Progenitor cell of endocrine pancreas (in vitro differentiated cells): ENCODE measurements at places on chromosomes 11 and 22. TPM values are rescaled to one million over a fixed set of nuclear protein-coding genes. Genes with fewer than 3 reads are reported as not detected.

DNA sequence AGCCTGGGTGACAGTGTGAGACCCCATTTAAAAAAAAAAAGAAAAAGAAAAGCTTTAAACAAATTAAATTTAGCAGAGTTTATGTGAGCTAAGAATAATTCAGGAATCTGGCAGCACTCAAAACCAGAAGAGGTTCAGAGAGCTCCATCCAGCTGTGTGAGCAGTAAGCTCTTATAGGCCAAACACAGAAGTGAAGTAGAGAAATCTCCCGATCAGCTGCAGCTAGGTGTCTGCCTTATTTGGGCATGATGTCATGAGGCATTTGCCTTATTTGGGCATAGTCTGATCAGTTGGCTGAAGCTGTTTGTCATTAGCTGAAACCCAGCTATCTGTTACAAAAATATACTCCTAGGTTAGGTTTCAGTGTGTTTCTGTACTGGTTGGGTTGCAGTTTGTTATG, 8.2 kb downstream of the MS4A15 start:
- H3K4me3 ChIP-seq = no peak overlapping the region
- peaks cover 16% of the 10 kb centered on the region for H3K27me3 ChIP-seq
- H3K36me3 ChIP-seq = no peaks in the 10 kb centered on the region
- DNase-seq = no peak

DNA sequence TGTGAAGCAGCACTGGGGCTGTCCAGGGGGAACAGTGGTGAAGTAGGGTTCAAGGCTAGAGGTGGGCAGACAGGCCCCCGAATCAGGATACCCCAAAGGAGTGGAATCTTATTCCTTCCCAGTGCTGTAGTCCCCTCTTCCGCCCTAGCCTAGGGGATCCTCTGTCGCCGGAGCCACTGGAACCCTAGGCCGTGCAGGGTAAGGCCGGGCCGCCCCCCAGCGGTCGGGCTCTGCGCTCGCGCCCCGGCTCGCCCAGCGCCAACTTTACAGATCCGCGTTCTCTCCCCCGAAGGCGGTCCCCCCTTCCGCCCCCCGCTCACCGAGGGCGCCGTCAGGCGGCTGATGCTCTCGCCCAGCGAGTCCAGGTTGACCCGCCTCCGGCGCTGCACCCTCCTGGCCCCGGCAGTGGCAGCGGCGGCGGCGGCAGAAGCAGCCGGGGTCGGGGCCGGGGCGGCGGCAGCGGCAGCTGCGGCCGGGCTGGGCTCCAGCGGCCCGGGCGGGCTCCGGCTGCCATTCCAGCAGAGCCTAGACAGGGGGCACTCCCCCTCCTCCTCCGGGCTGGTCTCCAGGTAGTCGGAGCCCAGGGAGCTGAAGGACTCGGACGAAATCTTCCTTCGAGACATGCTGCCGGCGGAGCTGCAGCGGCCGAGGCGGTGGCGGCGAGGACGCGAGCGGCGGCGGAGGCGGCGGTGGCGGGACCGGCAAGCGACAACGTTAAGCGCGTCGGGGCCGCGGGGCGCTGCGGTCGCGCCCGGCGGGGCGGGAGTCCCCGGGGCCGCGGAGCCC, 650 bp downstream of the GUCY1A2 start:
- H3K27me3 ChIP-seq = peaks cover 12% of the 10 kb centered on the region
- DNase-seq = peak; percentile 69
- peaks cover 29% of the 10 kb centered on the region for H3K4me1 ChIP-seq
- peak overlapping the region; percentile 78 for H3K4me3 ChIP-seq

DNA sequence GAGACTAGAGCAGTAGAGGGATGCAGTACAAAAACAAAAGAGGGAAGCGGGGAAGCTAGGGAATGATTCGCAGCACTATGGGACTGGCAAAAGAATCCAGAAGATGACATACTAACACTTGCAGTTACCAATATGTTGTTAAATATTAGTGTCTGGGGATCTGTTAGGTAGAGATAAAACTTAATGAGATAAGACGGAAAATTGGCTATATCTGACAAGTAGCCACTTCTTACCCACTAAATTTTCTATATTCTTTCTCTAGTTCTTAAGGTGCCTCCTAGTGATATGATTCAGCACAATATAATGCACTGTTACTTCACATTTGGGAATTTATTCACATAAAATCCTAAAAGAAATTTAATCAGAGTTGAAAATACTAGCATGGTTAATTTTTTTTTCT, 30.8 kb downstream of the CCDC90B start:
- no peak for DNase-seq
- H3K4me1 ChIP-seq = peaks cover 23% of the 10 kb centered on the region
- H3K27me3 ChIP-seq = no peaks in the 10 kb centered on the region
- no peak overlapping the region for H3K4me3 ChIP-seq
- H3K36me3 ChIP-seq = peaks cover 7% of the 10 kb centered on the region
- peak overlapping the region; percentile 17 for H3K27ac ChIP-seq

DNA sequence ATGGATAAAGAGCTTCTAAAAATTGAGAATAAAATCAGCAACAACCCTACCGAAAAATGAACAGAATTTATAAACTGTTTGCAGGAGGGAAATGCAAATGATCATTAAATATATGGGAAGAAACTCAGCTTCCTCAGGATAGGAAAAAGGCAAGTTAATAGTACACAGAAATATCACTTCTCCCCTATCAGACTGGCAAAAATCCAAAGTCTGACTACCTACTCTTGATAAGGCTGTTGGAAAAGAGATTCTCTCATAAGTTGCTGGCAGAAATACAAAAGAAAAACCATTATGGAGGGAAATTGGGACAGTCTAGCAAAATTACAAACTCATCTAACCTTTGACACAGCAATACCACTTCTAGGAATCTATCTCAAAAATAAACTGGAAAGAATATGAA, 100.9 kb upstream of the LDLRAD3 start:
- peaks cover 2% of the 10 kb centered on the region for H3K27me3 ChIP-seq
- DNase-seq = no peak
- H3K4me3 ChIP-seq = no peak overlapping the region
- H3K36me3 ChIP-seq = no peaks in the 10 kb centered on the region
- no peaks in the 10 kb centered on the region for H3K4me1 ChIP-seq

GRCh38 chr11:101224221-101224620, 94.6 kb upstream of the PGR start:
- no peak for DNase-seq
- H3K36me3 ChIP-seq = peaks cover 3% of the 10 kb centered on the region
- no peaks in the 10 kb centered on the region for H3K4me1 ChIP-seq
- H3K4me3 ChIP-seq = no peak overlapping the region
- H3K27ac ChIP-seq = no peak overlapping the region

DNA sequence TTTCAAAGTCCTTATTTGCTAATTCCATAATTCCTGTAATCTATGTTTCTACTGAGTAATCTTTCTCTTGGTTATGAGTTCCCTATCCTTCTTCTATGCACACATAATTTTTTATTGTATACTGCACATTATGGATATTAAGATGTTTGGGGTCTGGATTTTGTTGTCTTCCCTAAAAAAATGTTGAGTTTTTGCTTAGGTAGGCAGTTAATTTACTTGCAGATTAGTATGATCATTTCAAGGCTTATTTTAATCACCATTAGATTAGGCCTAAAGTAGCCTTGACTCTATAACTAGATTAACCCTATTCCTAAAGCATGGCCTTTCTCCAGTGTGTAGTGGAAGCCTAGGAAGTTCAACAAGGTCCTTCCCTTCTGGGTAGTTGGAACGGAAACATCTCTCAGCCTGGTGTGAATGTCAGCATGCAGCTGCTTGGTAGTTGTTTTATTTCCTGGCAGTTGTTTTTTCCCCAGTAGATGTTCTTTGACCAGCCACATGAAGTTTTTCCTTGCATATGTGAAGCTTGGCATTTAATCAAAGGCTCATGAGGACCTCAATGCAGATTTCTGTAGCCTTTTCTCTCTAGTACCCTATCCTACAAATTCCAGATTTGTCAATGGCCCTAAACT, 419.3 kb upstream of the NARS2 start:
- peaks cover 5% of the 10 kb centered on the region for H3K36me3 ChIP-seq
- peaks cover 3% of the 10 kb centered on the region for H3K4me1 ChIP-seq
- DNase-seq = no peak
- no peaks in the 10 kb centered on the region for H3K27me3 ChIP-seq
- H3K27ac ChIP-seq = no peak overlapping the region

- H3K4me3 ChIP-seq = no peak overlapping the region
- peaks cover 16% of the 10 kb centered on the region for H3K4me1 ChIP-seq
- peaks cover 2% of the 10 kb centered on the region for H3K27me3 ChIP-seq
- H3K36me3 ChIP-seq = no peaks in the 10 kb centered on the region
- H3K27ac ChIP-seq = no peak overlapping the region
Observed at GRCh38 chr11:124586238-124586860, 16.6 kb downstream of the OR8A1 start.

GRCh38 chr11:114501901-114502300, 57.8 kb downstream of the NXPE1 start:
- DNase-seq = no peak
- peaks cover 2% of the 10 kb centered on the region for H3K36me3 ChIP-seq
- H3K4me1 ChIP-seq = peaks cover under 1% of the 10 kb centered on the region
- H3K4me3 ChIP-seq = no peak overlapping the region
- H3K27me3 ChIP-seq = no peaks in the 10 kb centered on the region

DNA sequence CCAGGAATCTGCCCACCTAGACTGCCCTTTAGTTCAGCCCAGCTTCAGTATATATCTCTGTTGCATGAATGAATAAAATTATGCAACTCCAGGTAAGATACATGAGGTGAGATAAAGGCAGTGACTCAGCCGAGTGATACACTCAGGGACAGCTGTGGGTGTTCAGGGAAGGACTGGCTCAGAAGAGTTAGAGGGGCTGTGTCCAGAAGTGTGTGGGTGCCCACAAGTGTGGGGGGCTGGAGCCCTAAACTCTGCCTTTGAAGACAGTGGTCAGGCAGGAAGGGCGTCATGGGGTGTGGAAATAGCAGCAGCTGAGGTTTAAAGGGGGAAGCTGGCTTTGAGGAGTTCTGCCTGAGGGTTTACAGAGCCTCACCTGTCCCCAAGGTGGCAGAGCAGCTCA, 8.3 kb downstream of the FTH1 start:
- H3K27me3 ChIP-seq = peaks cover 18% of the 10 kb centered on the region
- peaks cover 20% of the 10 kb centered on the region for H3K36me3 ChIP-seq
- no peak overlapping the region for H3K4me3 ChIP-seq
- no peak for DNase-seq
- H3K27ac ChIP-seq = peak overlapping the region; percentile 87

- H3K4me1 ChIP-seq = no peaks in the 10 kb centered on the region
- no peak overlapping the region for H3K4me3 ChIP-seq
- no peak overlapping the region for H3K27ac ChIP-seq
- no peak for DNase-seq
- H3K27me3 ChIP-seq = no peaks in the 10 kb centered on the region
Observed at GRCh38 chr11:108985236-108985944, 320.5 kb downstream of the DDX10 start.

- peak overlapping the region; percentile 100 for H3K4me3 ChIP-seq
- H3K36me3 ChIP-seq = peaks cover 16% of the 10 kb centered on the region
- H3K27ac ChIP-seq = peak overlapping the region; percentile 98
- H3K27me3 ChIP-seq = no peaks in the 10 kb centered on the region
Observed at GRCh38 chr11:65121447-65121864, 478 bp downstream of the FAU start.

DNA sequence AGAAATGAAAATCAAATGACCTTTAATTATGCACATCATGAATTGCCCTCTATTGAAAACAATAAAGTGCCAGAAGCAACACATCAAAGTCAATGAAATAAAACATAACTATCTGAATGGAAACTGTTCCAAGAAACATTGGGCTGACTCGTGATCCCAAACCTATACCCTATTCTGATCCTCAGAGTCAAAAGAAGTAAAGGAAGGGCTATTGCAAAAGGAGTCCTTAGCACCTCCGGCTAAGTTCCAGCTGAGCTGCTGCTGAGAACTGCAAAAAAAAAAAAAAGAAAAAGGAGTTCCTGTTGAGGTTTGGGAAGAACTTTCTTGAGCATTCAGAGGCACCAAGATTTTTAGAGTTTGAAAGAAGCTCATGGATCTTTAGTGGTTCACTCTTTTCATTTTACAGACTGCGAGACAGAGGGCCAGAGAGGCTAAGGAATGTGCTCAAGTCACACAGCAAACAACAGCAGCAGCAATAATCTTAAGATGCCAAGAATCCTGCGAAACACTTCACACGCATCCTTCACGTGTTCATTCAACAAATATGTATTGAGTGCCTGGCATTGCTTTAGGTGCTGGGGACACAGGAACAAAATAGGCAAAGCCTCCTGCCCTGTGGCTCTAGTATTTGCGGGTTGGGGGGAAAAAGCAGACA, 841 bp upstream of the TMPRSS13 start:
- H3K4me3 ChIP-seq = no peak overlapping the region
- H3K27me3 ChIP-seq = peaks cover 3% of the 10 kb centered on the region
- peaks cover 29% of the 10 kb centered on the region for H3K4me1 ChIP-seq
- H3K27ac ChIP-seq = peak overlapping the region; percentile 97

GRCh38 chr22:27859336-27859735, 57.8 kb upstream of the MN1 start:
- H3K36me3 ChIP-seq = peaks cover 23% of the 10 kb centered on the region
- H3K4me3 ChIP-seq = no peak overlapping the region
- H3K27ac ChIP-seq = no peak overlapping the region
- H3K4me1 ChIP-seq = peaks cover 15% of the 10 kb centered on the region
- no peak for DNase-seq

DNA sequence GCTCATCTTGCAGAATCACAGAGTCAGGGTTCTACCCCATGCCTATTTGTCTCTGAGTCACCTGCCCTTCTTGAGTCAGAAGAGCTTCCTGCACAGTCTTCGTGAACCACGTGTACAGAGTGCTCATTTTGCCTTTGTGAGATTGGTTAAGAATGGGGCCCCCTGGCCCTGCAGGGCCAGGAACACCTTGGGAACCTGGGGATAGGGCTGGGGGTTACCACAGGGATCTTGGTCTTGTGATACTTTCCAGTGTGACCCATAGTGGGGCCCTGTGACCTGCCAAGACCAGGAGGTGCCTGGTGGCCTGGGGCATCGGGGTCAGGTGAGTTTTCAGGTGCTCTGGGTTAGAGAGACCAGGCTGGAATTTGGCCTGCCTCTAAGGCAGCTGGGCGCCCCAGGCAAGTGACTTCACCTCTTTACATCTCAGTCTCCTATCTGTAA, 9.4 kb downstream of the TMPRSS13 start:
- H3K27me3 ChIP-seq = peaks cover 12% of the 10 kb centered on the region
- H3K4me3 ChIP-seq = no peak overlapping the region
- no peaks in the 10 kb centered on the region for H3K36me3 ChIP-seq

GRCh38 chr11:26187639-26188038, 144.3 kb upstream of the ANO3 start:
- no peak overlapping the region for H3K27ac ChIP-seq
- H3K4me1 ChIP-seq = peaks cover 7% of the 10 kb centered on the region
- no peaks in the 10 kb centered on the region for H3K36me3 ChIP-seq
- H3K27me3 ChIP-seq = no peaks in the 10 kb centered on the region
- no peak overlapping the region for H3K4me3 ChIP-seq

- no peaks in the 10 kb centered on the region for H3K36me3 ChIP-seq
- DNase-seq = no peak
- H3K4me1 ChIP-seq = no peaks in the 10 kb centered on the region
- H3K4me3 ChIP-seq = no peak overlapping the region
Observed at GRCh38 chr11:21411104-21411503, 741.7 kb downstream of the NELL1 start.

- H3K27ac ChIP-seq = no peak overlapping the region
- no peak overlapping the region for H3K4me3 ChIP-seq
- DNase-seq = no peak
- peaks cover 50% of the 10 kb centered on the region for H3K27me3 ChIP-seq
- peaks cover 15% of the 10 kb centered on the region for H3K4me1 ChIP-seq
Observed at GRCh38 chr11:128734103-128734831, 40.4 kb downstream of the FLI1 start.

UCP2 gene
- 89.9 and 103 TPM in 2 replicates for total RNA-seq

CST6 gene
- total RNA-seq = not detected in 2 replicates

TIGD3 gene
- total RNA-seq = 3.0 and 3.8 TPM in 2 replicates

ZNF143 gene
- total RNA-seq = 42.6 and 50.8 TPM in 2 replicates
